Stimulated activated CD8-positive, alpha-beta memory T cell treated with anti-CD3 and anti-CD28 coated beads, Interleukin-7, amount 100 ng/mL, for 4 hours (primary cell): ENCODE measurements at places on chromosomes 13 and 19.

- no peak for DNase-seq
These were observed 3.4 kb downstream of the FCAR start for GRCh38 chr19:54877471-54877870.

GRCh38 chr13:103229674-103230073 is 163.5 kb upstream of the SLC10A2 start:
- no peak for DNase-seq

- no peak for DNase-seq
These were observed 8.4 kb downstream of the FAM124A start for GRCh38 chr13:51230477-51231105.

GRCh38 chr13:52128714-52129700 is at the start of gene NEK5:
TSS of gene NEK5 (minus strand) at chr13:52129073. CDS start at chr13:52127482, 1,591 bp downstream.
- DNase-seq, result peak; percentile 19
